ENCODE measurements at places on chromosomes 5 and 9. TPM values are rescaled to one million over a fixed set of nuclear protein-coding genes. Genes with fewer than 3 reads are reported as not detected.
A peak's percentile ranks its signal among the peaks of the same experiment; 100 is the strongest.

DNA sequence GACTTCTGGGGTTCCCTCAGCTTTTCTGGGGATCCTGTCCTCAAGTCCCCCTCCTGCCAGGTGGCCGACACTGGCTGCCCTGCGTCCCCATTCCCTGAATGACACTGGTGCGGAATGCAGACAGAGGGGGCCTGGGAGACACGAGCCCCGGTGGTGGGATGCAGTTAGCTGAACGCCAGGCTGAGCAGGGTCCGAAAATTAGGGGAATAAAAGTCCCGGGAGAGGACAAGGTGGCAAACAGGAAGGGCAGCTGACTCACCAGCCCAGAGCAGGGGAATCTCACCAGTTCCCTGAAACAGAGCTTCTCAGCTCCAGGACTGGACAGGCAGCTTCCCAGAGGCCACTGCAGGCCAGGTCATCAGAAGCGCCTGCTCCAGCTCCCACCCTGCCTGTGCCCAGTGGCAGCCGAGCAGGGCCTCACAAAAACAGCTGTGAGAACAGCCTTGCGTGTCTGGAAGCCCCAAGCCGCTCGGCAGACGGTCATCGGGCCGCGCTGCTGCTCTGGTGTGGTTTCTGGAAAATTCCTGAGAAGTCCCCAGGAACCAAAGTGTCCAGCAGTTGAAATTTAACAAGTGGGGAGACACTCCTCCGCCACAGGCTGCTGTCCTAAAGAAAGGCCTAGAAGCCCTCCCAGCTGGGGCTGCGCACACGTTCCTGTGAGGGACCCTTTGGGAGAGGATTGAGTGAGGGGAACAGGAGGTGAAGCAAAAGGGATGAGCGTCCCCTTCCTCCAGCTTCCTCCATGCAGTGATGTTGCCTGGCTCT is 47.6 kb upstream of the EXOC3 start:
- DNase-seq: peak; percentile 51

GRCh38 chr9:13088720-13089427 is 190.6 kb downstream of the MPDZ start:
- peak; percentile 70 for DNase-seq

DNA sequence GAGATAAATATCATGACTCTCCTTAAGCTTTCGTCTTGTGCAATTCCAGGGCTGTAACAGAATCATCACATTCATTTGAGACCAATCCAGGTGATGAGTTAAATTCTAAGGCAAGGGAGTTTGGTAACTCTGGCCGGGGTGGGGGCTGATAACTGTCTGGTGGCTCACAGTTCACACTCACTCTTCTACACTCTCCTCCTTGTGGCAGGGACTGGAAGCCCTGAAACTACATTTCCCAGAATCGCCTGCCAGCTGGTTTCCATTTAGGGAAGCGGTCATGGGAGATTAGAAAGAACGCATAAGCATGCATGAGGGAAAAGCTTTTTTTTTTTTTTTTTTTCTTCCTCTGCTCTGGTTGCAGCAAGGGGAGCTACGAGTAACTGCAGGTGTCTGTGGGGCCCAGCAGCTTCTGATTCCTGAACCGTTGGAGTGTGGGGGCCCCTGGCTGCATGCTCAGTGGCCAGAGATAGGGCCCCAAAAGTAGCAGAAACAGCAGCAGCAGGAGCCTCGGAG is 154.8 kb upstream of the TBC1D2 start:
- DNase-seq: no peak

DNA sequence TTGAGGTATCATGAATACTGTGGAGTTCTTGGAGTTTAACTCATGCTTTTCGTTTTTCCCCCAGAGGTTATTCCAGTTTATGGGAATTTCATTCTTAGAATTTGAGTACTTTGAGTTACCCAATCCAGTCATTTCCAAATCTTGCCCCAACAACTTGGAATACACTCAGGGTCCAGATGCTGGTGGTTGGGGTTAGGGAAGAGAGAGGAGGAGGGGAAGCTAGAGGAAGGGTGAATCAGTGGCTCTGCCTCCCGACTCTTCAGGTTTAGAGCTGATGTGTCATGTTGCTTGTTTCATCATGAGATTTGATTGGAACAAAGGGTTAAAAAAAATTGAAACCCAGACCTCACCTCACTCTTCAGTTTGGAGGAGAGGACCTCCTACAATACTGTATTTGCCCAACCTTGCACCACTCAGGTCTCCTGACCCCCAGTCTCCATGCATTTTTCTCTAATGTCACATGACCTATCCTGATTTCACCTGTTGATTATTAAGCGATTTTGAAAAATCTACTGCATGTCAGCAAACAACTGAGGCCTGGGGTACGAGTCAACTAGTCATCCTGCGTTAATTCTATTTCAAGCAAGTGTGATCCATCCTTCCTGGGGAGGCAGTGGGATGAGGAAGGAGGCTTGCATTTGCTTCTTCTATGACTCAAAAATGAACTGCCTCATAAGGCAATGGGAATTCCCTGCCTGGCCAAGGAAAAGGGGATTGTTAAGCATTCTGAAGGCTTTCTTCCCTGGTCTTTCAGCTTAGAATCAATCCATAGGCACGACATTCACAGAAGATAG is 6.2 kb upstream of the SLC1A3 start:
- no peak for DNase-seq

DNA sequence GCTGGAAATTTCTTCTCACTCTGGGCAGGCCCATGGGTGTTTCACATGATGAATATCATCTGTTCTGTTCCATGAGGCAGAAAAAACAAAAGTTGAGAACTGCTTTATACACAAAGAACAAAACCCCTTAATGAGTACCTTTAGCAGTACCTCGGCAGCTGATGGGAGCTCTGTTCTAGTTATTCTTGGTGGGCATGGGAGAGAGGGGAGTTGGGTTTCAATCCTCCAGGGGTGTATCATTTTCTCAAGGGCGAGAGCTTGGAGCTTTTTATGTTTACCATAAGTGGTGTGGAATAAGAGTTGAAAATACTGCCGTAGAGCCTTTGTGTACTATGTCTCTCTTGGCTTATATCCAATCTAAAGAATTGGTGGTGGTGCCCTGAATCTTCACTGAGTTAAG is 103.3 kb upstream of the ZNF608 start:
- DNase-seq: no peak

GRCh38 chr5:93320920-93321445 is 260.0 kb downstream of the NR2F1-AS1 start:
- no peak for DNase-seq

GRCh38 chr9:14198047-14198840 is 115.7 kb downstream of the NFIB start:
- no peak for DNase-seq

DNA sequence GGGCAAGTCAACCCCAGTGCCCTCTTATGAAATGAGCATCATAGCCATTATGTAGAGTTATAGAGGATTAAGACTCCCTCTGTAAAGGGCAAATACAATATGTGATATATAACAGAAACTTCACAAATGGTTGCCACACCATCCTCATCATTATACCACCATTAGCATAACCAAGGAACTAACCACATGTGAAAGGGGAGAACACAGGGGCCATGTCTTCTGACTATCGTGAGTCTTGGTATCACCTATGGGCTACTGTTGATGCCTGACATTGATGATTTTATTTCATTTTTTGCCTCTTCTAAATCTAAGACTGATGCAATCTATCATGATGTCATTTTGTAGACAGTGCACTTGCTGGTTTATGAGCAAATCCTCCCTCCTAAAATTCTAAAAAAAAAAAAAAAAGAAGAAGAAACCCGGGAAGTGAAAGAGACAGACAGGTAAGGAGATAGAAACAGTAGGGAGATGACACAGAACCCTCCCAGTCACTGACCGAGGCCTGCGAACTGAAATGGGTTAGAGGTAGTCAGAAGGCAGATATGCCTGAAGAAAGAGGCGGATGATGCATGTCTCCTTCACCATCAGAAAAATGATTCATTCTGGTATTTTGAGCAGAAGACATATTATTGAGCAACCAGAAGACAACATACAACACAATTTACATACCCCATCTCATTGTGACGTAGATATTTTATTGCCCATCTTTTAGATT is 266.0 kb downstream of the DMAC1 start:
- DNase-seq: no peak

GRCh38 chr9:34362614-34363214 is 14.0 kb downstream of the MYORG start:
- no peak for DNase-seq

Gene TOPORS
- 11.4 TPM for total RNA-seq

Gene TRAF1
- 0.15 TPM for total RNA-seq
